ENCODE measurements at places on chromosomes 13 and 19.
A peak's percentile ranks its signal among the peaks of the same experiment; 100 is the strongest.

DNA sequence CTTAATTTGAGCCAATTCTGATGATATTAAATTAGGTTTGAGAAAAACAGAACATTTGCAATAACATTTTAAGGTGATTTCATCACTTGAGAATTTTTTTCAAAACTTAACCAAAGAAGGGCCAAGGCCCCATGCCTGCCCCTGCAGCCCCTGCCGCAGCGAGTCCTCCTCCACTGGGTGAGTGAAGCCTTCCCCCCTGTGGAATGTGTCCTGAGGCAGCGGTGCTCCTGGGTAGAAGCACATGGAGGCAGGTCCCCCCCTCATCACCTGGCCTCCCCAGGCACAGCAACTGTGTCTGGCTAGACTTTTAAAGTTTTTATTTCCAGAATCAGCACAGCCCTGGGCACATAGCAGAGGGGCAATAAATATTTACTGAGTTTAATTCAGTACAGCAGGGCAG, 10.8 kb downstream of the SOX1 start:
- DNase-seq = no peak

GRCh38 chr19:36638862-36639510, 27.7 kb downstream of the ZNF461 start:
- no peak for DNase-seq

GRCh38 chr13:99354371-99354951, 47.3 kb upstream of the GPR183 start:
- DNase-seq = no peak

- no peak for DNase-seq
Observed at GRCh38 chr19:616062-616700, 17.2 kb downstream of the POLRMT start.

- no peak for DNase-seq
Observed at GRCh38 chr19:32339988-32340874, 5.2 kb upstream of the ZNF507 start.

DNA sequence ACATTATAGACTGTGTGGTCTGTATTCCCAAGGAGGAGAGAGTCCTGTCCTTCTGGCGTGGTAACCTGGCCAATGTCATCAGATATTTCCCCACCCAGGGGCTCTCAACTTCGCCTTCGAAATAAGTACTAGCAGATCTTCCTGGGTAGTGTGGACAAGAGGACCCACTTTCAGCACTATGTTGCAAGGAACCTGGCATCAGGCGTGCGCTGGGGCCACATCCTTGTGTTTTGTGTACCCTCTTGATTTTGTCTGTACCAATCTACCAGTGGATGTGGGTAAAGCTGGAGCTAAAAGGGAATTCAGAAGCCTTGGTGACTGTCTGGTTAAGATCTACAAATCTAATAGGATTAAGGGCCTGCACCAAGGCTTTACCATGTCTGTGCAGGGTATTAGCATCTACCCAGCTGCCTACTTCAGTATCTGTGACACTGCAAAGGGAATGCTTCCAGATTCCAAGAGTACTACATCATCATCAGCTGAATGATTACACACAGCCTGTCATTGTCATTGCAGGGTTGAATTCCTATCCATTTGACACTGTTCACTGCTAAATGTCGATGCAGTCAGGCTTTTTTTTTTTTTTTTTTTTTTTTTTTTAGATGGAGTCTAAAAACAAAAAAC, 148.0 kb downstream of the PRR20E start:
- DNase-seq = no peak

- no peak for DNase-seq
Observed at GRCh38 chr13:28117689-28118377, 17.5 kb upstream of the FLT3 start.

DNA sequence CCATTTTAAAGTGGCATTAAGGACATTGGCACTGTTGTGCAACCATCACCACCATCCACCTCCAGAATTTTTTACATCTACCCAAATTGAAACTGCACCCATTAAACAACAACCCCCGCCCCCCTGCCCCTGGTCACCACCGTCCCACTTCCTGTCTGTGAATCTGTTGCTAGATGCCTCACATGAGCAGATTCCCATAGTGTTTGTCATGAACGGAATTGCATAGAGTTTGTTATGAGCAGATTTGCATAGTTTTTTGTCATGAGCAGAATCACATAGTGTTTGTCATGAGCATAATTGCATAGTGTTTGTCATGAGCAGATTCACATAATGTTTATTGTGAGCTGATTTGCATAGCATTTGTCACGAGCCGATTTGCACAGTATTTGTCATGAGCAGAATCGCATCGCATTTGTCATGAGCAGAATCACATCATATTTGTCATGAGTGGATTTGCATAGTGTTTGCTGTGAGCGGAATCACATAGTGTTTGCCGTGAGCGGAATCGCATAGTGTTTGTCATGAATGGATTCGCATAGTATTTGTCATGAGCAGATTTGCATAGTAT, 54.0 kb upstream of the GTF3A start:
- DNase-seq = no peak

- peak; percentile 90 for DNase-seq
Observed at GRCh38 chr13:40770934-40771618, at the start of gene MRPS31. Gene MRPS31, minus strand, starts transcription at chr13:40771190. Its CDS starts 54 bp downstream, at chr13:40771136.

DNA sequence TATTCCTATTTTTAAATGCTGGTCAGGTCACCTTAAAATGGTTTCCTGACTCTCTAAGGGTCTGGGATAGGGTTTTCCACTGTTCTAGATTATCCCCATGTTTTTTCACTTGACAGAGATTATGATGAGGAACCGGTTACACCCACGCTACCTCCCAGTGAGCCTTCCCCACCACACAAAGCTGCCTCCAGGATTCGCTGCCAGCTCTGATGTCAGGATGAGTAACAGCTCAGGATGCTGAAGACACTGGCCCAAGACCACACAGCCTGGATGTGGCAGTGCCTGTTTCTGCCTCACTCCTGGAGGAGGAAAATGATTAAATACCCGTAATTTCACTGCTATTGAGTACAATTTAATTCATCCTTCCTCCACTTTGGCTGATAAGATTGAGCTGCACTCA, 22.9 kb downstream of the ZNF114 start:
- DNase-seq = no peak

DNA sequence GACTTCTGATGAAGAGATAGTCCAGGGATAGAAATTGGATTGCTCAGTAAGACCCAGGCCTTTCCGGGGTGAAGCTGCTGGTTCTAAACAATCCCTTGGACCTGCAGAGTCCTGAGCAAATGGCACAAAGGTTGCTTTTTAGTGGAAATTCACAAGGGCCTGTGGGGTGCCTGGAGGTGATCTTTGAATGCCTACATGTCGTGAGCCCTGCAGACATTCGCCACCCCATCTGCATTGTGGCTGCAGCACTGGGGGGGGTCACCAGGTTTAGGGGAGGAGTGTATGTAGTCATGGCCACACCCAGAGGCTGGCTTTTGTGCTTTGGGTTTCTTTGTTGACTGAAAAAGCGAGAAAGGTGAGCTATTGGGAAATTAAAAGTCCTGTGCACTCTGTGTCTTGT, 41.4 kb downstream of the SLC7A9 start:
- no peak for DNase-seq

DNA sequence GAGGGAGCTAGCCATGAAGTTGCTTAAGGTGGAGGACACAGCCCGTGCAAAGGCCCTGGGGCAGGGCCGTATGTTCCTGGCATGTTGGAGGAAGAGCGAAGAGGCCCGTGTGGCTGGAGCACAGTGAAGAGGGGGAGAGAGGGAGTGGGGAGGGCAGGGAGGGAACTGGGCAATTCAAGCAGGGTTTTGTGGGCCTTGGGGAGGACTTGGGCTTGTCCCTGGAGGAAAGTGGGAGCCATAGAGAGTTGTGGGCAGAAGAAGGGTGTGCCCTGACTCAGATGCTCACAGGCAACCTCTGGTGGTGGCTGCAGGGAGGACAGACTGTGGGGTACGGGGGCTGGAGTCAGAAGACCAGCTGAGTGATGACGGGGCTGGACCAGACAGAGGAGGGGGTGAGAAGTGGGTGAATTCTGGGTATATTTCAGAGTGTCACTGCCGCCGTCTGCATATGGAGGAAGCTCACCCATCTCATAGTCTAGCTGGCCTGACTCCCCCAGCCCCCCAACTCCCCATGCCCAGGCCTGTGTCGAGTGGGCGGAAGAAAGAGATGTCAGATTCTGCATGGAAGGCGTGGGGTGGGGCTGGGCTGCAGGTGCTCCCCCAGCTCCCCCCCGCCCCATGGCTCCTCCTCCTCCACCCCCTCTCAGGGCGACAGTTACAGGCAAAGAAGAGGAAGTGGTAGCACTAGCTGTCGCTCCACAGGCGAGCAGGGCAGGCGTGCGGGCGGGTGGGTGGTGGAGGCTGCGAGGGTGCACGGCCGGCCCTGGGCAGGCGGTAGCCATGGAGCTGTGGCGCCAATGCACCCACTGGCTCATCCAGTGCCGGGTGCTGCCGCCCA, at the start of gene VAV1:
VAV1 (plus strand) TSS at position 681 of the 838 bp plus-strand sequence; CDS start at position 781, 100 bp downstream.
- peak; percentile 47 for DNase-seq

DNA sequence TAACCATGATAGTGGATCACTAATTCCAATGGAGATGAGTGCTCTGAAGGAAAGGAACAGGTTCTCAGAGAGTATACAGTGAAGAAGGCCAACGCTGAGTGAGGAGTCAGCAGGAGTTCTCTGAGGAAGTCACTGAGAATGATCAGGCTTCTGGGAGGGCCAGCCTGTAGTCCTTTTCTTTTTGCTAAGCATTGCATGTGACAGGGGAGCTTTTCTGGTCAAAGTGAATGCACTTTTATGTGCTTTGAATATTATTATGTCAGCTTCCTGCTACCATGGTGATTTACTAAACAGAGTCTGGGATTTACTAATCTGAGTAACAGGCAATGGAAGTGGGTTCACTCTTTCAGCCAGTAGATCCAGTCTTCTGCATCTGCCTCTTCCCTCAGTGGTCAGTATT, 81.1 kb upstream of the SERP2 start:
- no peak for DNase-seq

DNA sequence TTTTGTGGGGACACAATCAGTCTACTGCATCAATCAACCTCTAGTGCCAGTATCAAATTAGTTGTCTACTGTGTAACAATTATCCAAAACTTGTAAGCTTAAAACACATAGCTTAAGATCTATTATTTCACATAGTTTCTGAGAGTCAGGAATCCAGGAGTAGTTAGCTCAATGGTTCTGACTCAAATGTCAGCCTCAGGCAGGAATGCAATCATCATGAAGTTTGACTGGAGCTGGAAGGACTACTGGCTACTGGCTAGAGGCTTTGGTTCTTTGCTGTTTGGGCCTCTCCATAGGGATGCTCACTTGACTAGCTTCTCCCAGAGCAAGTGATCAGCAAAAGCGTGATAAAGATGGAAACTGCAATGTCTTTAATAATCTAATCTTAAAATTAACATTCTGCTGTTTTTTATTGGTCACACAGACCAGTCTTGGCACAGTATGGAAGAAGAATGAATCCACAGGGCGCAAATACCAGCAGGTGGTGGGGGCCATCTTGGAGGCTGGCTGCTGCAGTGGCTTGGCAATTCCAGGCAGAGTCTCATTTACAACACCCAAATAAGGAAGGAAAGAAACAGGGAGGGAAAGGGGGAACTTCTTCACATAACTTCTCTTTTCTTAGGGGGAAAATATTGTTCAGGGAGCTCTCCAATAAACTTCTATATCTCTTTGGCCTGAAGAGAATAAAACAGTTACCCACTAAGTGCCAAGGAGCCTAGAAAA, 15.7 kb downstream of the CAB39L start:
- no peak for DNase-seq

GRCh38 chr19:3370728-3371591, 4.6 kb downstream of the NFIC start:
- DNase-seq = no peak

- no peak for DNase-seq
Observed at GRCh38 chr19:52664461-52664860, 26.3 kb upstream of the ZNF83 start.

DNA sequence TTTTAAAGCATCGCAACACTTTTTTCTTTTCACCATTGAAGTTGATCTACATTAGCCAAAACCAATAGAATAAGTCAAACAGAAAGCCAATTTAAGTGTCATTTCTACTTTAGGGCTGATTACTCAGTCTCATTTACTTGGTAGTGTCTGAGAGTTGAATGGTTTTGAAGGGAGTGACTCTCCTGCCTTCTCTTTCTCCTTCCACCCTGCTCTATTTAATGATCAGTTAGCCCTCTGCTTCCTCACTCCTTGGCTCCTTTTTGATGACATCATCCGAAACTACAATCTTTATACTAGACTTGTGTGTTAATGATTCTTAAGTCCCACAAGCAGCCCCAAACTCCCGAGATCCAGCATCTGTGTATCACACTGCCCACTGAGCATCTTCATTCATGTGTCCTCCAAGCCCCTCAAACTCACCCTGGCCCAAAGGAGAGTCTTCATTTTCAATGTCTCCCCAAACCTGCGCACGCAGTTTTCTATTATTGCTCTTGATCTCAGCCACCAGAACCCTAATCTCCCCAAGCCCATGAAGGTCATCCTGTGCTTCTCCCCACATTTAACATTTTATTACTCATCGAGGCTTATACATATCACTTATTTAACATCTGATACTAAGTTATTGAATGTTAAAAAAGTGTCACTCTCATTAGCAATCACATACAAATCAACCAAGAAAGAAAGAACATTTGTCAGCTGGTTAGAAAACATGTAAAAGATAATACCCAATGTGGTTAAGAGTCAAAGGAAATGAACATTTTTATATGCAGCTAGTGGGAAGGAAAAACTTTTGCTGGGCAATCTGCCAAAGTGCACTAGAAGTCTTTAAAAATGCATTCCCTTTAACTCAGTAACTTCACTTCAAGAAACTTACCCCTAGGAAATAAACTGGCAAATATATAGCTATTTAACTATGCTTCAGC, 32.2 kb upstream of the ARGLU1 start:
- DNase-seq = no peak

GRCh38 chr13:24687611-24688010, 7.4 kb downstream of the ATP12A start:
- DNase-seq = no peak

GRCh38 chr19:56170261-56170660, 5.5 kb upstream of the GALP start:
- no peak for DNase-seq

DNA sequence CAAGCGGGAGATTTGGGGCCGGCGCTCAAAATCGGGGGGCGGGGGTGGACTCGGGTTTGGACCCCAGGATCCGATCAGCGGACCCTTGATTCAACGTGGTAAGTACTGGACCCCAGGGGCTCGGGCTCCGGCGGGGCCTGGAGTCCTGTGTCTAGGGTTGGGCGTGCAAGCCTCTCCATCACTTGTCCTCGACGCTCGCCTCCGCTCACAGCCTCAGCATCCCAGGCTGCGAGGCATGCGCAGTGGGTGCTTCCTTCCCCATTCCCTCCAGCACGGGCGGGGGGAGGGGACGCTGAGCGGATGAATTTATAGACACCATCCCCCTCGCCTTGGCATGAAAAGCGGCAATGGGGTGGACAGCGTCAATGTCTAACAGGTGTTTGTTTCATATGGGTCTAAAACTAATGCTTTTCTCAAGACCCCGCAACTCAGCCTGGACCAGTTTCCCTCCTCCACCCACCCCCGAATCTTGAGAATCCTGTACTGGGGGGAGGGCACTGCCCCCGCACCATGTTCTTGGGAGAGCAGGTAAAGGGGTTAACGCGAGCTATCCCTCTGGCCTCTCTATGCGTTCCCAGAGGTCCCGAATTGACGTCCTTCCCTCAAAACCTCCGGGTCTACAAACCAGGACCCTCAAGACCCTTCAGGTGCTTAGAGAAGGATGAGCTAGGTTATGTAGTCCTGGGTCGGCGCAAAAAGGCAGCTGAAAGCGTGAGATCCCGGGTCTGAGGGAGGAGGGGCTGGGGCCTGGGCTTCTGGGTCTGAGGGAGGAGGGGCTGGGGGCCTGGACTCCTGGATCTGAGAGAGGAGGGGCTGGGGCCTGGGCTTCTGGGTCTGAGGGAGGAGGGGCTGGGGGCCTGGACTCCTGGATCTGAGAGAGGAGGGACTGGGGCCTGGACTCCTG, 579 bp downstream of the CPT1C start:
- no peak for DNase-seq

Data from activated naive CD8-positive, alpha-beta T cell treated with anti-CD3 and anti-CD28 coated beads, Interleukin-2, amount 50 U/mL, for 16 hours (primary cell).